ENCODE measurements at places on chromosomes 16 and 17.

GRCh38 chr17:44959821-44960531 lies 8.1 kb downstream of the C1QL1 start:
- no peak for DNase-seq

DNA sequence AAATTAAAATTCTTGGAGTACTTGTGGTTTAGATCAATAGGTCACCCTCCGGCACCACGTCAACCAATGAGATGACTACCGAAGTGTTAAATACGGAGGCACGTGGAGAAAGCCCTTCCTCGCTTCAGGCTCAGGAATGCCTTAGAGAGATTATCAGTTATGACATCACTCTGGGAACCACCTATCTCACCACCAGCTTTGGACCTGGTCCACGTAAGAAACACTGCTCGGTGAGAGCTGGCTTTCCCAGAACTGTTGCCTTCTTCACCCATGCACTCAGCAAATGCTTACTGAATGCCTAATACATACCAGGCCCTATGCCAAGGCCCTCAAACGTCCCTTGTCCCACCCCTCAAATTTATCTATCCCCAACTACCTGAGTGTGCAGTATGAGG lies 71.3 kb downstream of the SMG6 start:
- DNase-seq, result no peak

- DNase-seq, result no peak
Observed at GRCh38 chr17:77535892-77536291, 395.1 kb downstream of the SEC14L1 start.

DNA sequence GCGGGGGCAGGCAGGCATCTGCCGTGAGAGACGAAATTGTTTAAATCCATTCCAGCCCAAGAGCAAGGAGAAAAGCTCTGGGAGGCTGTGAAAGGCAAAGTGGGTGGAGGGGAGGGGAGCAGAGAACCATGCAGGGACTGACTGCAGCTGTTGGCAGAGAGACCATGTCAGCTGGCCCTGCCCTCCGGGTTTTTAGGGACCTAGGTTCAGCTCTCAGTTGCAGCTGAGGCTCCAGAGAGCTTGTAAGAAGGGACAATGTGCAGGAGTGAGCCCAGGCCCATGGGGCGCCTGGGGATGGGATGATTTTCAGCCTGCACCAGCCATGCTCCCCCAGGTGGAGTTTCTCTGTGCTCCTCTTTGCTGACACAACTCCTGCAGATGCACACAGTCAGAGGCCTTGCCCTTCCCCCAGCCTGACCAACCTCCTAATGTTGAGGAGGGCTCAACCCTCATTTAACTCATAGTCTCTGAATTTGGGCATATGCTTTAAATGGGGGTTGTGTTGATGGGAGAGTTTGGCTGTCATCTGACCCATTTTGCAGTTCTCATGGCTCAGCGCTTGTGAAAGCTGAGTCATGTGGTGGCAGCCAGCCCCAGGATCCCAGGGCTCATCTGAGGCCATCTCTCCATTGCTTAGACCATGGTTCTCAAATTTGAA lies 70.9 kb downstream of the PLXDC1 start:
- DNase-seq, result no peak

- DNase-seq, result no peak
Observed at GRCh38 chr17:57670769-57671569, 74.1 kb downstream of the CCDC182 start.

GRCh38 chr16:72959301-72959996 lies 88.5 kb downstream of the ZFHX3 start:
- DNase-seq, result no peak

DNA sequence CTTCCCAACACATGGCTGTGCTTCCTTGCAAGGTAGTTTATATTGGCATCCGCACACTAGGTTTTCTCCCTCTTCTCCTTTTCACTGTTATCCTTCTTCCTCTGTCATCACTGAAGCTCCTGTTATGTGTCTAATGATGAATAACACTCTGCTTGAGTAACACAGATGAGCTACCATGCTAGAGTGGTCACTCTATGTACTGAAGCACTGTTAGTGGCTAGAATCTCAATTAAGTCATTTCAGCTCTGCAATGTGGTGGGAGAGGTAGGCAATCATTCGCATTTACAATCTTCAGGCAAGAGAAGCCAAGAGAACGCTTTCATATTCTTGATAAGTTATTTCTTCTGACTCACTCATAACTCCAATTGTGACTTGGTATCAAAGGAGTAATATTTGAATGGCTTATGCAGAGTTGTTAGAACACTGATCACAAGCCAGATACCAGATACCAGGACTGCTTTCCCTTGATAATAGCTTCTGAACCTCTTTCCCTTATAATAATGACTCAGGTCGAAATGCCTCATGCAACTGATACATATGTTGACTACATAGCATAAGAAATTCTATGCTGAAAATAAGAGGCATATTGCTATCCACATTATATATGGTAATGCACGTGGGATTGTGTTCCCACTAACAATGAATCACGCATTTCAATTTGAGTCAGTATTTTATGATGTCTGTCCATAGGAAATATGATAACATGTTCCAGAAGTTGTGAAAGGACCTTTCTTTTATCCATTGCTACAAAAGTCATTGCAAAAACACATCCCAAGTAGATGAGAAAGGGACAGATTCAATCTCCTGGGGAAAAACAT lies 158.0 kb upstream of the HS3ST3A1 start:
- no peak for DNase-seq

DNA sequence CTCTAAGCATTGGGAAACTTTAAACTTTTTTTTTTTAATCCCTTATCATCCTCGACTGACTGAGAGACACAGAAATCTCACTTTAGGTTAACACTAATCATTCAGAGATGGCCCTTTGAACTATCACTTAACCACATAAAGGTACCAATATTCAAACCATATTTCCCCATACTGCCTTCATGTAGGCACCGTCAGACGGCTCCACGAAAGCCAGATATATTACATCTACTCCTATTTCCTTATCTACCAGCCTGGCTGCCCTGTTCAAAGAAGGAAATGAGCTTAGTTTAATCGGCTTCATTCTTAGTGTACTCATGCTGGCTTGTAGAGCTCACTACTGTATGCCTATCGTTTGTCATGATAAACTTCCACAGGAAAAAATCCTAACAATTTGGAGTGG lies 270.9 kb downstream of the CEP112 start:
- DNase-seq, result no peak

GRCh38 chr17:17814162-17815061 lies 22.4 kb downstream of the SREBF1 start:
- no peak for DNase-seq

DNA sequence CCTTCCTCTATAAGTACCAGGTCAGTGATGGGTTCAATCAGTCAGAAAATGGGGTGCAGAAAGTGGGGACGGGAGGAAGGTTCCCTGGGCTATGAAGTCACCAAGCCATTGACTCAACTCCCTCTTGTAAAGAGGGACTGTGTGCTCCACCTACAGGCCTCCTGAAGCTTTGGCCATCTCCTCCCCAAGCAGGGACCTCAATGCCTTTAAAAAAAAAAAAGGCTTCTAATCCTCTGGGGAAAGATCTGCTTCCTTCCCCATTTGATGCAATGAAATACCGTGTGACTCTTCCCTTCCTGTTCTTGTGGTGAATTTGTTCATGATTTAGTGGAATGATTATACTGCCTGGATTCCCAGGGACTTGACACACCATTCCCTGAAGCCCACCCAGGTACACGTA lies 30.8 kb downstream of the VWA3A start:
- DNase-seq, result no peak

GRCh38 chr16:57405097-57405496 lies 530 bp downstream of the CCL17 start:
- DNase-seq, result no peak
